ENCODE measurements at places on chromosomes 1 and 21.

DNA sequence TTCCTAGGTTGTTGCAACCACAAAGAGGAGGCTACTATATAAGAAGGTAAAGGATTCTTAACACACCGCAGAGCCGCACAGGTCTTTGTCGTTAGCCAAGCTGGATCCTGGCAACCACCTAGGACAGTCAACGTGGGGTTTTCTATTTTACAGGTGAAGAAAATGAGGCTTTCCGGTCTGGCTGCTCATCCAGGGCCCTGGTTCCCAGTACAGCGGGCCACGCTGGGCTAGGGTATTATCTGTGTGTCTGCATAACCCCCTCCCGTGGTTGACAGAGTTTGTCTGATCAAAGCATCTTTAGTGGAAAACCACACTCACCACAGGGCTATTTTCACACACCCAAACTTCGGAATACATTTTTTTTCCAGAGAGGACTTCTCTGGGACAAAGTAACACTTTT is 39.0 kb upstream of the PDE9A start:
- DNase-seq = no peak
- peaks cover 13% of the 10 kb centered on the region for H3K27me3 ChIP-seq
- H3K4me3 ChIP-seq = no peak overlapping the region
- H3K4me1 ChIP-seq = peaks cover 8% of the 10 kb centered on the region
- H3K36me3 ChIP-seq = no peaks in the 10 kb centered on the region

DNA sequence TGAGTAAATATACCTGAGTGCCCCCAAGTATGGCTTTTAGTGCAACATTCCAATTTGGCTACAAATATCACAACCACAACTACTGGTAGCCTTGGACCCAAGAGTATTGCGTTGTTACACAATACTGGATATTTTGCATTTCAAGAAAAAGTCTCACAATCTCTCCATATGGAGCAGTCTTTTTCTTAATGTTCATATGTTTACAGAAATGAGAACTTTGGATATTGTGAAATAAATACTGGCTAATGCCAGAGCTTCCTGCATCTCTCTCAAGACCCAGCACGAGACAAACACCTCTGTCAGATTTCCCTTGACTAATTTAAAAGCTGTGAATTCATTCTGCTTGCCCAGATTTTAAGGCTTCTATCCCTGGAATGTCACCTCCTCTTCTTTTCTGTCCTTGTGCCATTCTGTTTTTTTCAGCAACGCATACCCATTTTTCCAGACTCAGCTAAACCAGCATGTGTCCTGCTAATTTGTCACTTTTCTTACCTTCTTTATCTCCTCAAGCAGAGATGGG is 136.2 kb upstream of the BACE2 start:
- no peaks in the 10 kb centered on the region for H3K4me1 ChIP-seq
- no peak overlapping the region for H3K4me3 ChIP-seq
- peaks cover 13% of the 10 kb centered on the region for H3K27me3 ChIP-seq
- DNase-seq = no peak
- no peaks in the 10 kb centered on the region for H3K36me3 ChIP-seq
- no peak overlapping the region for H3K27ac ChIP-seq

DNA sequence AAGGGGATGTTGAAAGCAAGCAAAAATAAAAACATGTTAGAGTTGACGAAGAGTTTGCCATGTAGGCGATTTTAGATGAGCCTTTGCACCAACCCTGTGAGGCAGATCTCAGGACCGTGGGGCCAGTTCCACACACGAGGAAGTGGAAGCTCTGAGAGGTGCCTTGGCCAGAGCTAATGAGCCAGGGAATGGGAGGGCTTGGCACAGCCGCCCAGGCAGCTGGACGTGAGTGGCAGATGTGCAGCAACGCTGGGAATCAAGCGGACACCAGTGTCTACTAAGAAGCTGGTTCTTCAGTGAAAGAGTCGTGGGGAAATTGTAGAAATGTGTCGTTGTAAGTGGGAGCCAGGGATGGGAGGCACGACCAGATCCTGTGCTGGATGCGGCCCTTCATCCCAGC is 58.9 kb upstream of the COL6A1 start:
- H3K4me3 ChIP-seq = no peak overlapping the region
- H3K4me1 ChIP-seq = peaks cover 2% of the 10 kb centered on the region
- H3K27ac ChIP-seq = no peak overlapping the region
- H3K27me3 ChIP-seq = no peaks in the 10 kb centered on the region
- no peaks in the 10 kb centered on the region for H3K36me3 ChIP-seq
- no peak for DNase-seq

- H3K27ac ChIP-seq = no peak overlapping the region
- H3K36me3 ChIP-seq = no peaks in the 10 kb centered on the region
- peaks cover 5% of the 10 kb centered on the region for H3K4me1 ChIP-seq
- DNase-seq = no peak
Observed at GRCh38 chr1:54337928-54338327, 68.3 kb downstream of the SSBP3 start.

- H3K4me3 ChIP-seq = no peak overlapping the region
- no peak for DNase-seq
- no peaks in the 10 kb centered on the region for H3K36me3 ChIP-seq
Observed at GRCh38 chr1:200899015-200899386, 4.3 kb downstream of the INAVA start.

DNA sequence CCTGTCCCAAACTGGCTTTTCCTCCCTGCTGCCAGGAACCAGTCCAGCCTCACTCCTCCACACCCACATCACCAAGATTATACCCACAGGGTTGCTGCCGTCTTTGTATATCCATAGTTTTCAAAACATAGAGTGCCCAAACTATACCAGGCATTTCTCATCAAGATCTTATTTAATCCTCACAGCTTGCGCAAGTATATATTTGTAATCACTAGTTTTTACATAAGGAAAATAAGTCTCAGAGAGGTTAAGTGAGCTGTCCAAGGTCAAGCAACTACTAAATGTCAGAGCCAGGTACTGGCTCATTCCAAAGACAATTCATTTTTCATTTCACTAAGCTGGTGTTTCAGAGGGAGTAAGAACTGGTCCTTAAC is 34.9 kb upstream of the ZNF362 start:
- H3K4me3 ChIP-seq = no peak overlapping the region
- DNase-seq = no peak
- H3K27ac ChIP-seq = no peak overlapping the region
- H3K4me1 ChIP-seq = peaks cover 3% of the 10 kb centered on the region

- no peaks in the 10 kb centered on the region for H3K27me3 ChIP-seq
- H3K27ac ChIP-seq = peak overlapping the region; percentile 84
- peaks cover 42% of the 10 kb centered on the region for H3K4me1 ChIP-seq
- peak overlapping the region; percentile 81 for H3K4me3 ChIP-seq
Observed at GRCh38 chr1:203649551-203649998, 22.9 kb downstream of the ATP2B4 start.

DNA sequence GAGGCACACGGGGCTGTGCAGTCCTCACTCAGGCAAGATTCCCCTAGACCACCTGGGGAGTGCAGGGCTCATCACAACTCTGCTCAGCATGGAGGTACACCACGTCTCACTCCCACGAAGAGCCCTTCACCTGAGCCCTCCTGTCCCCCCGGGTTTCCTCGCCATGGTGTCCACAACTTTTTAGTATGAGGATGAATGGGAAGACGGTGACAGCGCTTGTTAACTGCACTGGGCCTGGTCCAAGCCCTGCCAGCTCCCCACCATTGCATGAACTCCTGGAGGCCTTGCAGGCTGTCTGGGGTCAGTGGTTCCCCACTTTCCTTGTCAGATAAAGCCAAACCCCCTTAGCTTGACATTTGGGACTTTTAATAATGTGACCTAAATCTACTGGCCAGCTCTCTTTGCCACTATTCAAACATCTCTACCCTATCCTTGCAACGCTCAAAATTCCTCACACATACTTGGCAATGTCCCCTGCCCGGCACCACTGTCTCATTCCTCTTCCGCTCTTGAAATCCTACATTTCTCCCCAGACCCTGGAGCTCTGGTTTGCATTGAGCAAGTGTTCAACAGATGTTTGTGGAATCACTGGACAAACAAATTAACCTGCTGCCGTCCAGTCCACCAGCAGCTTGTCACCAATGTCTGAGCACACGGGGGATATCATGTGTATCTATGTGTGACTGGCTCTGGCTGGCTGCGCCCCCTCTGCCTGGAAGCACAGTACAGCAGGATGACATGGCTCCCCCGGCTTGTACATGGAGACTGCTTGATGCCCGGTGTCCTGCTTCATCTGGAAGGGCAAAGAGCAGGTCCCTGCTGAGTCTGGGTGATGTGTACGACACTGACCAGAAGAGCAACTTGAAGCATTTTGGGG is 11.2 kb downstream of the TMEM9 start:
- DNase-seq = no peak
- H3K27ac ChIP-seq = no peak overlapping the region
- no peaks in the 10 kb centered on the region for H3K27me3 ChIP-seq
- no peak overlapping the region for H3K4me3 ChIP-seq
- peaks cover 80% of the 10 kb centered on the region for H3K36me3 ChIP-seq

- H3K4me1 ChIP-seq = peaks cover 17% of the 10 kb centered on the region
- no peak overlapping the region for H3K4me3 ChIP-seq
- H3K27ac ChIP-seq = no peak overlapping the region
- H3K36me3 ChIP-seq = no peaks in the 10 kb centered on the region
Observed at GRCh38 chr21:45826676-45827301, 154.8 kb upstream of the COL6A1 start.

GRCh38 chr1:14415396-14415795 is 183.1 kb upstream of the KAZN start:
- DNase-seq = no peak

GRCh38 chr1:62869217-62869754 is 85.4 kb downstream of the ATG4C start:
- no peaks in the 10 kb centered on the region for H3K4me1 ChIP-seq
- H3K4me3 ChIP-seq = no peak overlapping the region
- H3K36me3 ChIP-seq = peaks cover 2% of the 10 kb centered on the region
- no peak overlapping the region for H3K27ac ChIP-seq

- peaks cover 34% of the 10 kb centered on the region for H3K36me3 ChIP-seq
- H3K4me3 ChIP-seq = no peak overlapping the region
- H3K27ac ChIP-seq = no peak overlapping the region
- peaks cover 14% of the 10 kb centered on the region for H3K4me1 ChIP-seq
Observed at GRCh38 chr1:30929135-30929889, 20.8 kb upstream of the SDC3 start.

- H3K27me3 ChIP-seq = no peaks in the 10 kb centered on the region
- H3K4me1 ChIP-seq = no peaks in the 10 kb centered on the region
- H3K36me3 ChIP-seq = no peaks in the 10 kb centered on the region
- no peak for DNase-seq
- no peak overlapping the region for H3K4me3 ChIP-seq
- H3K27ac ChIP-seq = no peak overlapping the region
Observed at GRCh38 chr1:188350104-188350503, 1521.4 kb downstream of the PLA2G4A start.

DNA sequence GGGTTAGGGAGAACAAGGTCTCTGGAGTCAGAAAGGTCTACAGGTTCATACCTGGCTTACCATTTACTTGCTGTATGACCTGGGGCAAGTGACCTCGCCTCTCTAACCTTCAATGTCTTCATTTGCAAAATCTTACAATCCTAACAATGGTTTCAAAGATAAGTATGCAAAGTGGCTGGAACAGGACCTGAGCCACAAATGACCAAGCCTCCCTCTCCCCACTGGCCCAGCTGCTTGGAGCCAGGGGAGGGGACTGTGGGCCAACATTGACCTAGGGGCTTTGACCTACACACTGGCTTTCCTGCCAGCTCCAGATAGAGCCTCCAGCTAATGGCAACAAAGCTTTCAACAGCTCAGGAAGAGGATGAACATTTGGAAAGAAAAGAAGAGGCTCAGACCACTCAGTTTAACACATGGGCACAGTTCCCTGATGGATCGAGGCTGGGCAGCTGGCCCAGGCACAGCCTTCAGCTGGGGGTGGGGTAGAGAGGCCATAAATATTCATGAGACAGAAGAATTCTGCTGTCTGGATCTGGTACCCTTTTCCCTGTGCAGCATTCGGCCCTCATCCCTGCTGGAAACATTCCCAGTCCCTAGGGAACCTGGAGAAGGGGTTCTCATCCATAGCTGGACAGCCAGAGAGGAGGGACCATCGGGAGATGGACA is 12.9 kb downstream of the PTAFR start:
- no peaks in the 10 kb centered on the region for H3K36me3 ChIP-seq
- H3K27ac ChIP-seq = no peak overlapping the region
- DNase-seq = no peak

DNA sequence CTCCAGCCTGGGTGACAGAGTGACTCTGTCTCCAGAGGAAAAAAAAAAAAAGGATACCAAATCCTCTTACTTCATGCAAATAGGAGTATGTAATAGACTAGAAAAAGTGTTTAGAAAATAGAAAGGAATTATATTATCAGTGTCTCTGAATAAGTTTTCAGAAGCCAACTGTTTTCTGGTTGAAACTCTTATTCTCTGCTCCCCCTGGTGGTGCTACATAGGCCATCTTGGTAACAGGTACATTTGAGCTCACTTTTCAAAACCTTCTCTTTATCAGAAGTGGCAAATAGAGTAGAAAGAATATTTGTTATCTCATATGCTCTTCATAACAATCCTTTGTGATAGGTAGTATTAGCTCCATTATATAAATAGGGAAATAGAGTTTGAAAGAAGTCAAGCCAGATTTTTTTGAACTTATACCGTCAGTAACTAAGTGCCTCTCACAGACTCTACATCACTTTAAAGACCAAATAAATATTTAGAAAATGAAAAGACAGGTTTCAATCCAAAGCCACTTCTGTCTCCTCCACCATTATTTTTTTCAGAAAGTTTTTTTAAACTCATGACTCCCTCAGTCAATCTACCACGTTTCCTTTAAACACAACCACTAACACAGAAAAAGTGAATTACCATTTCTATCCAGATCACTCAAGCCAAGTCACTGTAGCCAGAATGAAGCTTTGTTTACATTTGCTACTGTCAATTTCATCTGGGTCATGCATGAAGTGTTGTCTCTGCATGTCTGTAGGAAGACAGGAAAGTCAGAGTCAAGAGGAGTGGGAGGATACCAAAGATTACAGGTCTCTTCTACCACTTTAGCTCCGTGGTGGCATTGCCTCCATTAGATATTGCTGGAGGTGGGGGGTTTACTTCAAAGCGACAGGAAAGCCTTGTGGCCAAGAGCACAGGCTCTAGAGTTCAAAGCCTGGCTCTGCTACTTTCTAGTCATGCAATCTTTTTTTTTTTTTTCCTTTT is 45.6 kb downstream of the IL23R start:
- H3K4me3 ChIP-seq = no peak overlapping the region
- no peak overlapping the region for H3K27ac ChIP-seq
- no peak for DNase-seq

- peaks cover 10% of the 10 kb centered on the region for H3K4me1 ChIP-seq
- no peaks in the 10 kb centered on the region for H3K36me3 ChIP-seq
- no peak overlapping the region for H3K4me3 ChIP-seq
Observed at GRCh38 chr1:109821831-109822745, 58.4 kb upstream of the EPS8L3 start.

DNA sequence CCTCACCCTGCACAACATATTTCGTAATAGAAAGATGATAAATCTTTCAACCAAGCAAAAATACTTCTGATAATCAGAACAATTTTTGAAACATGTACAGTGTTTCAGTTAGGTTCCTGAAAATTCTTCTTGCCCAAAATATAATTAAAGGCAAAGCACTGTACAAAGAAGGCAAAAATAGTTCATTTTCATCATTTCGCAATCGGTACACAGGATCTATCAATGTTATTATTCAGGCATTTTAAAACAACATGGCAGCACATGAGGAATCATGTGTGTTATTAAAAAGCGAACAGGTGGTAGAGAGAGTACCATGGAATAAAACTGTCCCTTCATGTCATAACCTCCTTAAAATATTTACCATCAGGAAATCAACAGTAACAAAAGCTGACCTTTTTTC is 356.9 kb downstream of the DPYD start:
- no peaks in the 10 kb centered on the region for H3K27me3 ChIP-seq
- H3K36me3 ChIP-seq = no peaks in the 10 kb centered on the region
- no peak overlapping the region for H3K27ac ChIP-seq
- H3K4me3 ChIP-seq = no peak overlapping the region

Measured in activated B cell treated with CpG ODN at 0.5 μM for 24 hours (primary cell).